Hypothalamus (tissue), 51 donors: ENCODE measurements at places on chromosomes 6 and 20.

- no peak for DNase-seq
Observed at GRCh38 chr6:143298071-143298470, 152.4 kb downstream of the ADAT2 start.

- DNase-seq: no peak
Observed at GRCh38 chr6:122200440-122200839, 199.0 kb upstream of the HSF2 start.

GRCh38 chr6:6916598-6916997, 191.2 kb upstream of the RREB1 start:
- DNase-seq: no peak

- DNase-seq: no peak
Observed at GRCh38 chr6:77292564-77293546, 170.4 kb downstream of the HTR1B start.

DNA sequence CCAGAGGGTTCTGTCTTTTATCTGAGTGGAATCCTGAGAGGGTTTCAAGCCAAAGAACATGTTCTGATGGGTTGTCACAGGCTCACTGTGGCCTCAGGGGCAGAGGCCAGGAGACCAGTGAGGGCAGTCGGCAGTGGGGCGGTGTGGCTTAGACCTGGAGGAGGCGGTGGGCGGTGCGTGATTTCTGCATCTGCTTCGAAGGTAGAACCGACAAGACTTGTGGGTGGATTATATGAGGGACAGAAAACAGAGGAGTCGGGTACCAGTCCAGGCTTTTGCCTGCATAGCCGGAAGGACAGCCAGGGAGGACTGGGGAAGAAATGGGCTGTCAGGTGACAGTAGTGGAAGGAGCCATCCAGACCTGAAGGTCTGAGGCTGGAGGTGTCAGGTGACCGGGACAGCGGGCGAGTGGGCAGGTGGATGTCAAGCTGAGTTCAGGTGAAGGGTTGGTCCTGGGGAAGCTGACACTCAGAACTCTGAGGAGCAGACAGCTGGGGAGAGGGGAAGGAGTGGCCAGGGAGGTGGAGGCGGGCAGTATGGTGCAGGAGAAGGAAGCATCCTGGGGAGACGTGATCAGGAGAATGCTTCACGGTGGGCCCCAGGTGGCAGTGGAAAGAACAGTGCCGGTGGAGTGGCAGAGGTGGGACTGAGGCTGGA, 3.1 kb downstream of the CTSZ start:
- DNase-seq: no peak
